ENCODE measurements at places on chromosomes 12 and 14.

GRCh38 chr12:124248941-124249825 is 45.7 kb upstream of the RFLNA start:
- no peak for DNase-seq

GRCh38 chr12:93273834-93274564 is 103.7 kb upstream of the NUDT4 start:
- no peak for DNase-seq

DNA sequence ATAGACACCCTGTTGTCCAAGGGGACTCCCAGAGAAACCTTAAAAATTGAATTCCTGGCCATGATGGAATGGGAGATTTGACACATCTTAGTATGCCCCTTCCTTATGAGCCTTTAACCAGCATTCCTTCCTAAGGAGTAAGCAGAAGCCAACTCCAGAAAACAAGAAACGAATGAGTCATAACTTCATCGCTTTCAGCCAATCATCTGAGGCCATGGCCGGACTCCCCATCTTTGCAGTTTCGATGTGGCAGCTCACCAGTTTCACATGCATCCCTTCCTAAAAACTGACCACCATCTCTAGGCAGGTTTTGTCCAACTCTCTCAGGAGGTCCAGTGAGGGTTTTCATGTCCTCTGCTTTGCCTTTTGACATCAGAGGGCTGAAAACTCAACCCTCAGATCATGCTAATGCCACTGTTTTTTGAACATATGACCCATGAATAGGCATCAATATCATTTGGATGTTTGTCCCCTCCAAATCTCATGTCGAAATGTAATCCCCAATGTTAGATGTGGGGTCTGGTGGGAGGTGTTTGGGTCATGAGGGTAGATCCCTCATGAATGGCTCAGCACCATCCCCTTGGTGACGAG is 19.9 kb downstream of the DAAM1 start:
- DNase-seq: no peak

DNA sequence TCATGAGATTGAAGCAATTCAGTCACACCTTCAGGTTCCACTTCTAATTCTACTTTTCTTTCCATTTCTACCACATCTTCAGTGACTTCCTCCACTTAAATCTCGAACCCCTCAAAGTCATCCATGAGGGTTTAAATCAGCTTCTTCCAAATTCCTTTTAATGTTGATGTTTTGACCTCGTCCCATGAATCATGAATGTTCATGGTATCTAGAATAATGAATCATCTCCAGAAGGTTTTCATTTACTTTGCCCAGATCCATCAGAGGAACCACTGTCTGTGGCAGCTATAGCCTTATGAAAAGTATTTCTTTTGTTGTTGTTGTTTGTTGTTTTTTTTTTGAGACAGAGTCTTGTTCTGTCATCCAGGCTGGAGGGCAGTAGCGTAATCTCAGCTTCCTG is 7.6 kb downstream of the RXYLT1 start:
- no peak for DNase-seq

DNA sequence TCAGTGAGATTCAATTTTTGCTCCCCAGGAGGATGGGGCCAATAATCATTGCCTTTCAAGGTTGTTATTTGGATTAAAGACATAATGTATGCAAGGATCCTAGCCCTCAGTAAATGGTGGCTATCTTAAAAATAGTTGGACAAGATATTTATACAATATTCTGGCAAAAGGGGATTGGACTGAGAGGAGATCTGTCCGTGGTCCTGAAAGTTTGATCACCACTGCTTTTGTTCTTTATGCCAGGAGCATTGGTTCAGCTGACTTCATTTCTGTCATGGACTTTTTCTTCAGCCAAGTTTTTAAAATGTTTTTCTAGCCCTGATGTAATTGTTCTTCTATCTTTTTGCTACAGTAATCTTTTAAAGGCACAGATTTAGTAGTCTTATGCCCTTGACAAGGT is 70.2 kb upstream of the TCL1A start:
- peak; percentile 75 for DNase-seq

DNA sequence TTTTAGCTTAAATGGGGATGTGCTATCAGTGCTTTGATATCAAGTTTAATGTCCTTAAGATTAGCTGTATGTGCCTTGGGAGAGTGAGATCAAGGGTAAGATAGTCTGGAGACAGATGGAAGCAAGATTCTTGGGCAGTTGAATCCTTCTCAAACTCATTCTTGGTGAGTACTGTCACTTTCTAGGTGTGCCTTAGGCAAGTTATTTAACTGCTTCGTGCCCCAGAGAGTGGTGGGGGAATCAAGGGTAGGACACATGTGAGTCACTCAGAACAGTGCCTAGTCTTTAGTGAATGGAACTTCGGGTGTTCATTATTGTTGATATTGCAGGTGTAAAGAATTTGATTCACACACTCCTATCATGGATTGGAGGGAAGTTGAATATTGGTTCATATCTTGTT is 803.7 kb downstream of the DIO2 start:
- no peak for DNase-seq

DNA sequence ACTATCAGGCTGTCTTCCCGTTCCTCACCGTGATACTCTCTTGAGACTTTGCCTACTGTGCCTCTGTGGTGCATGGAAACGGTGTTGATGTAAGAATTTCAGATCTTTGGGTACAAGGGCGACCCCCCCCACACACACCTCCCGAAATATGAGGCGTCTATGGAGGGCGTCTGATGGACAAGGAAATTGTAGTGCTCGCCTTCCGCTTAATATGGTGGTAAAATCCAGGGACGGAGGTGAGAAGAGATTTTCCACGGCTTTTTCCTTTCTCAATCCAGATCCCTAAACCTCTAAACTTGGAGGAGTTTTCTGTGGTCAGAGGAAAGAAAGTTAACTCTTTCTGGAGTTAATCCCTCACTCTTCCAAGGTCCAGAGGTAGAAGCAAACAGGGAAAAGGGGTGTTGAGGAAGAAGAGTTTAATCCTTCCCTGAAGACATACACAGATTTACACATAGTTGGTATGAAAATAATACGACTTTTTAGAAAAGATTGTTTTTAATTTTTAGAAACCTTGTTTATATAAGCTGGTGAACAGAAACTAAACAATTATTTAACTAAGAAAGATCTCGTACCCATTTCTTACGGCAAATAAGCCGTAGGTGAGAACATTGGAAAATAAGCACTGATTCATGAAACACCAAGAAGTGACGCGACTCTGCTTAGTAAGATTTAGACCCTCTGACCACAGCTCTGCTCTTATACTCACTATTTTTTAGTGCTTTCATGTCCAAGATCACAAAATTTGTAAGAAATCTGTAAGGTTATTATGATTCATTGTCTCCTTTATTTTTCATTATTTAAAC is 23.1 kb upstream of the RNASE12 start:
- DNase-seq: no peak

All from hematopoietic multipotent progenitor cell treated with erythropoietin and hydrocortisone succinate and interleukin-3 and kit ligand, for 6 days (in vitro differentiated cells).